ENCODE measurements at places on chromosomes 1 and 21. TPM values are rescaled to one million over a fixed set of nuclear protein-coding genes. Genes with fewer than 3 reads are reported as not detected.

- no peak for DNase-seq
These were observed 63.2 kb upstream of the EPS8L3 start for GRCh38 chr1:109826930-109827349.

SLC22A15 gene
- 0.53 TPM for total RNA-seq

- DNase-seq, result no peak
These were observed 19.7 kb downstream of the EXOC8 start for GRCh38 chr1:231318015-231318355.

HLX gene
- 12.8 TPM for total RNA-seq

DNA sequence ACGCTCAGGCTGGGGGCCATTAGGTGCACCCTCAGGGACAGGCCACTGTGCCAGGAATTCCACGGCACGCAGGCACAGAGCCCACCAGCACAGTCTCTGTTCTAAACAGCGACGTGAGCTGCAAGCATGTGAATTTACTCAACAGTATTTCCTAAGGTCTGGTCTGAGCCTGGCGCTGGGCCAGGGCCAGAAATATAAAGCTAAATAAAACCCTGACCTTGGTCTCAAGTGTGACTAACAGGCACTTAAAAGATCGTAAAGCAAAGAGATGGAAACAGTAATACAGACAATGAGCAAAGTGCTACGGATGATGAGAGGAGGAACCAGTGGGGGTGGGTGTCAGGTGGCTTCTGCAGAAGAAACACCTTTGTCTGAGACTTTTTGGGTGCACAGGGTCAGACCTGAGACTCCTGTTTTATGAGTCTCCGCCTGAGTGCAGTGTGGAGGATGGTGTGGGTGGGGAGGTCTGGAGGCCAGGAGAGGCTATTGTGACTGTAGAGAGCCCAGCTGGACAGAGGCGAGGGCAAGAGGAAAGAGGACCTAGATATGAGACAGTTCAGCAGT is 53.4 kb upstream of the EDN2 start:
- DNase-seq, result peak; percentile 81

CHRM3 gene
- total RNA-seq, result 2.5 TPM

DNA sequence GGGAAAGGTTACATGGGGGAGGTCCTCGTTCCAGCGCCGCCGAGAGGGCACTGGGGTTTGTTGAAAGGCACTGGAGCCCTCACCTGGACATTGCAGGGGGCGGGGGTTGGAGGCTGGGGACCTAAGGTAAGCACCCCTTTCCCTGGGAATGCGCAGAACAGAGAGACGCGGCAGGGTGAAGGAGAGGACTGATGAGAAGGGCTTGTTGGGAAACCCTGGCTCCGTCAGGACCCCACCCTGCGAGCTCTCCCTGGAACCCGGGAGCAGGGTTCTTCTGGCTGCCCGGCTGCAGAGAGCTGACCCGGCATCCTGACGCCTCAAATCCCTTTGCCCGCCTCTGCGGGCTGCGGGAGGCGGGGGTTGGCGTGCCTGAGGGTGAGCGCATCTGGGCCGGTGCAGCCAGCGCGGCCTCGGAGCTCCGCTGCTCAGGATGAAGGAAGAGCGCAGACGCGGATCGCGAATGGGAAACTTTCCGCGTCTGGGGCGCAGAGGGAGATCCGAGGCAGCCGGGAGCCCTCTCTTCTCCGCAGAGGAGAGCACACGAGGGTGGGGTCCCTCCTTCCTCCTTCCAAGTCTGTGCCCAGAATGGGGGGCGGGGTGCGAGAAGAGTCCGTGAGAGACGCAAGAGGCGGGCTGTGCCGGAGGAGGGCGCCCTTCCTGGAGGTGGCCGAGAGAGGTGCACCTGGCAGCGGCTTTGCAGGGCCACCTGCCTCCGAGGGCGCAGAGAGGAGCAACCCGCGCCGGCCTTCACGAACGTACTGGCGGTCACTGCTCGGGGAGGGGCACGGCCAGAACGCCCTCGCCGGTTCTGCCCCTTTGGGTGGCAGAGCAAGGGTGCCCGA is 2.4 kb downstream of the IGSF21 start:
- DNase-seq, result no peak

- DNase-seq, result no peak
These were observed 20.9 kb downstream of the BATF3 start for GRCh38 chr1:212678456-212679410.
